ENCODE measurements at places on chromosomes 4 and X.

GRCh38 chr4:34293459-34293858, 1950.9 kb downstream of the ARAP2 start:
- DNase-seq: no peak

DNA sequence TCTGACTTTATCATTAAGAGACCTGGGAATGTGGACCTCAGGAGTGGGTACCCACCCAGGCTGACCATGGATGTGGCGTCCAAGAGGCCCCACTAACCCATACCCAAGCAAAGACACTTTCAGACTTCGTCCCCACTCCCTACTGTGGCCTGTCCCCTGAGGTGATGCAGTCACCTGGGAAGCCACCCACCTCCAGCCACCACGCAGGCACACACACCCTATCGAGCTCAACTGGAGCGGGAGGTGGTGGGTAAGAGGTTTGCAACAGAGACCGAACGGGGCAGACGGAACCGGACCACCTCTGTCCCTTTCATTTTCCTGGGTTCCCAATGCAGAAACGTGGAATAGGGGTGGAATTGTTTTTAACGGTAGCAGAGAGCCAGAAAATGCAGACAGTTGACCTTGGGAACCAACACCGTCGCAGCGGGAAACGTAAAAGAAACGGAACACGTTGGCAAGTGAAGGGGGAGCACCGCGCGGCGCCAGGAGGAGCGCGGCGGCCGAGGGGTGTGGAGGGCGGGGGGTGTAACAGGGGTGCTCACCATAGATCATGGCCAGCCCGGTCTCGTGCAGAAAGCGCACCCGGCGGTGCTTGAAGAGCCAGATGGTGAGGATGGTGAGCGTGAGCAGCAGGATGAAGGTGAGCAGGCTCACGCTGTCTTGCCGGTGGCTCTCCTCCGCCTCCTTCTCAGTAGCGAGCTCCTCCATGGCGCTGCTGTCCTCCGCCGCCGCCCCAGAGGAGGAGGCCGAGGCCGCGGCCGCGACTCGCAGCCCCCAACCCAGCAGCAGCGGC, 559 bp downstream of the SLC9A7 start:
- peak; percentile 7 for DNase-seq

DNA sequence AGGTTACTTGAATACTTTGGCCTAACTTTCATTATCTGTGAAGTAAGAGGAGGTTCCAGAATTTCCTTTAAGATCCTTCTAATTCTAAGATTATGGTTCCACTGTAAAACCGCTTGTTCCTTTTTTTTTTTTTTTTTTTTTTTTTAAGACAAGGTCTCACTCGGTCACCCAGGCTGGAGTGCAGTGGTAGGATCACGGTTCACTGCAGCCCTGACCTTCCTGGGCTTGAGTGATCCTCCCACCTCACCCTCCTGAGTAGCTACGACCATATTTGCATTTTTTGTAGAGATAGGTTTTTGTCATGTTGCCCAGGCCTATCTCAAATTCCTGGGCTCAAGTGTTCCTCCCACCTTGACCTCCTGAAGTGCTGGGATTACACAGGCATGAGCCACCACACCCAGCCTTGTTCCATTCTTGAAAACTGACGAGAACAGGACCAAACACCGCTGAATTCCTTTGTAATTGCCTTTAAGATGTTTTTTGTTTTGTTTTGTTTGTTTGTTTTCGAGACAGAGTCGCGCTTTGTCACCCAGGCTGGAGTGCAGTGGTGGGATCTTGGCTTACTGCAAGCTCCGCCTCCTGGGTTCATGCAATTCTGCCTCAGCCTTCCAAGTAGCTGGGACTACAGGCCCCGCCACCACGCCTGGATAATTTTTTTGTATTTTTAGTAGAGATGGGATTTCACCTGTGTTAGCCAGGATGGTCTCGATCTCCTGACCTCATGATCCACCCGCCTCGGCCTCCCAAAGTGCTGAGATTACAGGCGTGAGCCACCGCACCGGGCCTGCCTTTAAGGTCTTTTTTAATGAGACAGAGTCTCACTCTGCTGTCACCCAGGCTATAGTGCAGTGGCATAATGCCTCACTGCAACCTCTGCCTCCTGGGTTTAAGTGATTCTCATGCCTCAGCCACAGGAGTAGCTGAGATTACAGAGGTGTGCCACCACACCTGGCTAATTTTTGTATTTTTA, 6.8 kb downstream of the PDS5A start:
- no peak for DNase-seq

- DNase-seq: no peak
These were observed 226.6 kb downstream of the KDR start for GRCh38 chr4:54898656-54899340.

GRCh38 chr4:147461161-147461560, 19.7 kb upstream of the EDNRA start:
- DNase-seq: no peak

DNA sequence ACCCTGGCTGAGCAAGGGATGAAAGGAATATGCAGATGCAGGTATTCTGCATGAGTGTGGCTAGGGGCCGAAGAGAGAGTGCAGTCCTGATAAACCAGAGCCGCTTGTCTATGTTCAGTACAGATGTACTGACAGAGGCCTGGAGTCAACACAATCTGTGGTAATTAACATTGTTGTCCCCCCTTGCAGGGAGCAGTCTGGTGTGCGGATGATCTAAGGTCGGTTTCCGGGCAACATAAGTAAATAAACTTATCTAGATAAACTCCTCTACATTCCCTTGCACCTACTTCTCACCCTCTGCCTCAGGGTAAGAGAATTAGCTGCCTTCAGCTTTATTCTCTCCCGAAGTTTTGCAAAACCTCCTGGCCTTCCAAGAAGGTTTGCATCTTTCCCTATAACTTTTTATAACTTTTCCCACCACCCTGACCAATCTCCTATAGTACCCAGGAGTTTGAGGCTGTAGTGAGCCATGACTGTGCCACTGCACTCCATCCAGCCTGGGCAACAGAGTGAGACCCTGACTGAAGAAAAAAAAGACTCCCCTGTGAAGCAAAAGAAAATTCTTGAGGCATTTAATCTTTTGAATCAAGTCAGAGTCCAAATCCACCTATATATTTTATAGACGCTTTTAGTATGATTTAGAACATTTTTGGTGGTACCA, 26.6 kb downstream of the SNX25 start:
- DNase-seq: no peak

DNA sequence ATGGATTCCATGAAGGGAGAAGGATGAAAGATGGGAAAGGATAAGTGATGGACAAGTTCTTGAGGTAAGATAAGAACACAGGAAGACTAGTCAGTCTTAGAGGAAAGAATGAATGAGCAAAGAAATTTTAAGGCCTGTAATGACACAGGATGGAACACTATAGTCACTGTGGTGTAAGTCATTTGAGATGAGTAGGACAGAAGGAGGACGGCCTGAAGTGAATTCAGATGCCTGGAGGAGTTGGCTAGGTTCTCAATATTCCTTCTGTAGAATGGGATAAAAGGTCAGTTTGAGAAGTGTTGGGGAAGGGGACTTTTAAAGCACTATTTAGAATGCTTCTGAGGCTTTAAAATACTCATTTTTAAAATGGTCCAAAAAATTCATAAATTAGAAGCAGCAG, 3.9 kb downstream of the MSMO1 start:
- no peak for DNase-seq

DNA sequence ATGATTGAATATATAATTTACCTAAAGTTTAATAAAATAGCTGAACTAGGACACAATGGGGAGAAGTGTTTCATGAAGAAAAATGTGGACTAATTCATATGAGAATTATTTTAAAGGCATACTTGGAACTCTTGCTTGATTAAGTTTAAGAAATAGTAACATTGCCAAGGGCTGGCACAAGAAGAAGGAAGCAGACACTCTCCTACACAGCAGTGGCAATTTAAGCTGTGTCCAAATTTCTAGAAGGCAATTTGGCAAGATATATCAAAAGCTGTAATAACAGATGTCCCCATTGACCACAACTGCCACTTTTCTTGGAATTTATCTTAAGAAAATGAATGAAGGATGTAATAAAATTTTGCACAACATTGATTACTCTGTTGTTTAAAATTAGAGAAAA, 209.5 kb upstream of the S100G start:
- DNase-seq: no peak

- no peak for DNase-seq
These were observed 384.5 kb downstream of the GRXCR1 start for GRCh38 chr4:43277003-43277402.

DNA sequence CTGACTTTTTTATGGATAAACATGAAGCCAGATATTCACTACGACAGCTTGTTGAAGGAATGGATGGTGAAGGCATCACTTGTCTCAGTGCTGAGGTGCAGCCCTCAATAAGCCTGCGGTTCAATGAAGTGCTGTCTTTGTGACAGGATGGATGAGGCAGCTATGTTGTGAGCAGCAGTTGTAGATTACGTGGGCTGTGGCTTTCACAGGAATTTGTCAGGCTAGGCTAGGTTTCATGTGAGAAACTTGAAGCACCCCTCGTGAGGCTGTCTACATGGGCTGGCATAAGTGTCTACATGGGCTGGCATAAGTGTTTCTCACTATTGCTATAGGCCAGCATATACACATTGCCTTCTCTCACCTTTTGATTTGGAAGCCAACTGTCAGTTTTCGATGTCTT, 1050.0 kb downstream of the ADGRL3 start:
- no peak for DNase-seq

- no peak for DNase-seq
These were observed 1.7 kb downstream of the SLC9B2 start for GRCh38 chr4:103074744-103075434.

GRCh38 chrX:78106651-78106986, 2.6 kb downstream of the PGK1 start:
- no peak for DNase-seq
